ENCODE measurements at places on chromosomes 7 and 10.

DNA sequence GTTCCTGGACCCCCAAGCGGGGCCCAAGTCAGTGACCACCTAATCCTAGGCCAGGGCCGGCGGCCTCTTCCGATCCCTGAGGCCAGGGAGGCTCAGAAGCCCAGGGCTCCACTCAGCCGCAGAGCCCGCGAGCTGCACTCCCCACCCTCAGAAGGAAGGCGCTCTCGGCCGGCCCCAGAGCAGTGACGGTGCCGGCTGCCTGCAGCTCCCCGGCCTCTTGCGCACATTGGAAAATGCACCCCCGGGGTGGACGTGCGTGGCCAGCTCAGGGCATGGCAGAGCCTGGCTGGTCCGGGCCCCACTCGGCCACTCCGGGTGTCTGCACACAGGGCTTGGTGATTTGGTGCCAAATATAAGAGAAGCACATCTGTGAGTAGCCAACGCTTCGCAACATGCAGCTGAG is 269.1 kb downstream of the PTPRN2 start:
- DNase-seq, result no peak

DNA sequence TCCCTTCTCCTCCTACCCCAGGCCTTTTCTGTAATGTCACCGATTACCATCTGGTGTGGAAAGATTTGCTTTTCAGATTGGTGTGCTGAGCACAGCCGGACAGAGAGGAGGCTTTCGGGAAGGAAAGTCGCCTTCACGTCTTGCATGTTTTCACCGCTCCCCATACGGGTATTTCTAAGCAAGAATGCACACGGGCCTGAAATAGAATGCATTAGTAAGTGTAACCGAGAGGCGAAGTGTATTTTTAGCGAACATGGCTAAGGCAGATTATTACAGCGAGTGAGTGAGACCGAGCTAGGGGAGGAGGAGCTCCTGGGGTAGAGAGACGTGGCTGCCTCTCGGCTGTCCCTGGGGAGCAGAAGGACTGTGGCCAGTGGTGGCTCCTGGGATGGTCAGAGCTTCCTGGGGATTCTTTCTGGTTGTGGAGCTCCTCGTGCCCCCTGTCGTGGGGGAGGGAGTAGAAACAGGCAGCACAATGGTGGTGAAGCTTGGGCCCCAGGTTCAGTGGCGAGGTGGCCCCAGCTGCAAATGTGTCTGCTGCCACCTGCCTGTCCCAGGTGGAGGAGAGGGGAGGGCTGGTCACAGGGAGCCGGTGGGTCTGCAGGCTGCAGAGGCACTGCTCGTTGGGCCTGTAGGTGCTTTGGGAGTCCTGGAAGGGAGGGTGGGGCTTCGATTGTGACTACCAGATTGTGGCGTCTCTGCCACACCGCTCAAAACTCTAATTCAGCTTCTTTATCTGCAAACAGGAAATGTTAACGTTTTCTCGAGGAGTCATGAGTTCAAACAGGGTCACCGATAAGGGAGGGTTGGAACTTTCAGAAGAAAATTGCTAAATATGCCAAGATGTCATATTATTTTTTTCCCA is 135.8 kb downstream of the CAMK1D start:
- DNase-seq, result peak; percentile 77

GRCh38 chr7:97204821-97205220 is 87.3 kb downstream of the SDHAF3 start:
- DNase-seq, result no peak

DNA sequence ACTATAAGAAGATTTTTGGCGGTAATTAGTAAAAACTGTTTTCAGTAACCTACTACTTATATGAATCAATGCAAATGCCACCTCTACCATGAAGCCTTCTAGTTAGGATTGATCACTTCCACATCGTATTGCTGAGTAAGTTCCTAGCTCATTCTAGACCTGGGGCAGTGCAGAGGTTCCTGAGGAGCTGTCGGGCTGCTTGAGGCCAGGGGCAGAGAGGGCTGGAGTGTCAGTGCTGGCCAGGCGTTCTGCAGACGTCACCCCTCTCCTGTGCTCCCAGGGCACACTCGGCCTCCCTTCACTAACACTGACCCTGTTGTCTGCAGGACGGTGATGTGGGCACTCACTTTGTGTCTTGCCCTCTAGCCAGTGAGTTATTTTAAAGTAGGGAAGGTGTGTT is 275.7 kb downstream of the CELF2 start:
- DNase-seq, result no peak

DNA sequence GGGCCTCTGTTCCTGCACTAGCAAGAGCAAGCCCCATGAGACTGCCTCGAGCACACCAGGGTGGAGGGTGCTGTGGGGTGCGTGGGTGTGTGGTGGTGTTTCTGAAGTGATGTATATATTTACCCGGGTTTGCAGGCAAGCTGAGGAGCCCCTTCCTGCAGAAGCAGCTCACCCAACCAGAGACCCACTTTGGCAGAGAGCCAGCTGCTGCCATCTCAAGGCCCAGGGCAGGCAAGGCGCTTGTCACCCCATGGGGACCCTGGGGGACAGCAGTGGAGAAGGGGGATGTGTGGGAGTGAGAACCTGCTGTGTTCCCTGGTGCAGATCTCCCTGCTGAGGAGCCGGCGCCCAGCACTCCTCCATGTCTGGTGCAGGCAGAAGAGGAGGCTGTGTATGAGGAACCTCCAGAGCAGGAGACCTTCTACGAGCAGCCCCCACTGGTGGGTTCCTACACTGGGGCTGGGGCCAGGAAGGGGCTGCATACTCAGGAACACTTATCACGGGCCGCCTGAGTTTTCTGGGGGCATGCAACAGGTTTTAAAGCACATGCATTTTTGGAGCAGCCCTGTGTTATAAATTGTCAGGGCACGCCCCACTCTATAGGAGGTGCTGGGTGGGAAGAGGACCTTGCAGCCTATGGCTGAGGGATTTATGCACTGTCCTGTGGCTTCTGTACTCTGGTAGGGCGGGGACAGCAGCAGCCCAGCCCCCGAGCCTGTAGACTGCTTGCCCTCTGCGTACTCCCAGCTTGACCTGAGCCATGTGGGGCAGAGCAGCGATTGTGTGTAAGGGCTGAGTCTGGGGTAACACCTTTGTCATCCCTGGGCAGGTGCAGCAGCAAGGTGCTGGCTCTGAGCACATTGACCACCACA is 5.9 kb downstream of the PGAM2 start:
- DNase-seq, result no peak

- no peak for DNase-seq
Measured at GRCh38 chr7:50068026-50068425, 25.0 kb downstream of the ZPBP start.

GRCh38 chr10:103692952-103693811 is 162.2 kb downstream of the SH3PXD2A start:
- DNase-seq, result no peak

DNA sequence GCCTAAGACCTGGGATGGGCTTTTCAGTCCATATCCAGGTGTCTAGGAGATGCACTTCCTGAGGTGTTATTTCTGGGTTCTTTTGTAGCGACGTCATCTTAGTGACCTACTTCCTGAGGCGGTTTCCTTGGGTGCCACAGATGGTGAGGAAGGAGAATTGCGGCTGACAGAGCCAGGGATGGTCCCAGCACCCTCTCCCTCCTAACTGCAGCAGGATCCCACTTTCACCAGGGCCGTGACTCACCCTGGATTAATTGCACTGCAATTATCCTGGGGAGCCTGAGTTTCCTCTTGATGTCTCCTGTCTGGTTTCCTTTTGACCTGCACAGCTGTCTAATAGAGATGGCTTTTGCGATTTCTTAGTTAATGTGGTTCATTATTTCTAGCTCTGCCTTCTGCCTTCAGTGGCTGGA is 271.7 kb downstream of the TCF7L2 start:
- DNase-seq, result no peak

- no peak for DNase-seq
Measured at GRCh38 chr10:45325116-45325515, 9.7 kb upstream of the OR13A1 start.

DNA sequence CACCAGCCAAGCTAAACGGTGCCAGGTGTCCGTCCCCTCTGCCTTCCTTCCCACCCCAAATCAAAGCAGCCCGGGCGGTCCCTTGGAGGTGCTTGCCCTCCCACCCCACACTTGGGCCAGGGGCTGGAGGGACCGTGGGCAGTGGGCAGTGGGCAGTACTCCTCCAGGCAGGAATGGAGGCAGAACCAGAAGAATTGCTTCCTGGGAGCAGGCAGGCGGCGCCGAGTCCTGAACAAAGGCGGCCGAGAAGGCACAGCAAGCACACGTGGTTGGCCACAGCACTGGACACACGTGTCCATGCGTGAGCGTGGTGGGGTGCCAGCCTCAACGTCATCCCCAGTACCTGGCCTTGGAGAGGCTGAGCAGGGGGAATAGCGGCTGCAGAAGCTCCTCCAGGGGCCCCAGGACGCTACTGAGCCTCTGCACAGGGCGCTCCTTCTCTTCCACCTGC is 48.4 kb upstream of the NKX6-2 start:
- no peak for DNase-seq

- DNase-seq, result no peak
Measured at GRCh38 chr10:125451319-125451718, 231.6 kb downstream of the TEX36 start.

- DNase-seq, result no peak
Measured at GRCh38 chr10:124688386-124688785, 55.8 kb downstream of the FAM53B start.

- DNase-seq, result no peak
Measured at GRCh38 chr10:106089855-106090254, 1074.7 kb downstream of the SORCS1 start.

DNA sequence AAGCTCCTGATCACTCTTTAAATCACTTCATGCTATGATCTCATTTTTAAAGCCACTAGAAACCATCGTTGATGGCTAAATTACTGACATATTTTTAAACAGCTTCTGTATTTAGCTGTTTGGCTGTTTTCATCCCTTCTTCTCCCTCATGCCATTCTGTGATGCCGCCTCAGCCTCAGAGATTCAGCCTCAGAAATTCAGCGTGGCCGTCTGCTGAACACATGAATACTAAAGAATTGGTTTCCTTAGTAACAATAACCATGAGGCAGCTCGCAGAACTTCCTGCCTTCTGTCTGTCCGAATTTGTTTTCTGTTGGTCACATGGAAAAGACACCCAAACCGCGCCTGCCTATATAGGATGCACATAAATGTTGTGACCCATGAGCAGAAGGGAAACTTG is 31.0 kb upstream of the FZD1 start:
- no peak for DNase-seq

- DNase-seq, result no peak
Measured at GRCh38 chr7:149713061-149713730, 60.2 kb downstream of the ZNF467 start.

GRCh38 chr7:47813620-47814260 is 134.5 kb downstream of the PKD1L1 start:
- DNase-seq, result no peak

- no peak for DNase-seq
Measured at GRCh38 chr10:4541292-4541691, 284.7 kb upstream of the AKR1E2 start.

DNA sequence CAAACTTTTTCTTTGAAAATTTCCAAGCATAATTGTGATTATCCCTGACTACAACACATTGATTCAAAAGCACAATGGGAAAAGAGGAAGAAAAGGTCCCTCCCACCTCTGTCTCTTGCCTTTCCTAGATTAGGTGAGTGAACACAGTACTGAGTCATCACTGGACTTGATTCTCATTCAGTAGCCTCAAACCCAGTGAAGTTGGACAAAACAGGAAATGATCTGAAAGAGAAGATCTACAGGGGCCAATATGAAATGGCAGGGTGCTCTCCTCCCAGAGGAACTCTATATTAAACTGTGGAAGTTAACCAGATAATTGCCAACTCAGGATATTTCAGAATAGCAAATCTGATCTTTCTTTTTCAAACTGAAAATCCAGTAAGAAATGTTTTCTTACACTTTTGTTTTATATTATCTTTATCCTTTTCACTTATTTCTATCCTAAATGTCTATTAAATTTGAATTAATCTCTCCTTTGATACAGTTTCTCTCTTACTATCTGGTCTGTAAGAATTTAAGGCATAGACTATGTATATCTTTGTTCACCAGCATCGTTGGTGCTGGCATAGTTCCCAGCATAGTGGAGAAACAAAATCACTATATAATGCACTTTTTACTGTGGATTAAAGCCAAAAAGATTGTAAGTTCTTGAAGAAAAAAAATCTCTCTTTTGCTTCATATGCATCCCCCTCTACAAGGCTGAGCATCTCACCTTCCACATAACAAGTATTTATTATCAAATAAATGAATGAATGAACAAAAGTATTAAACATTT is 41.4 kb upstream of the IKZF1 start:
- DNase-seq, result peak; percentile 62

DNA sequence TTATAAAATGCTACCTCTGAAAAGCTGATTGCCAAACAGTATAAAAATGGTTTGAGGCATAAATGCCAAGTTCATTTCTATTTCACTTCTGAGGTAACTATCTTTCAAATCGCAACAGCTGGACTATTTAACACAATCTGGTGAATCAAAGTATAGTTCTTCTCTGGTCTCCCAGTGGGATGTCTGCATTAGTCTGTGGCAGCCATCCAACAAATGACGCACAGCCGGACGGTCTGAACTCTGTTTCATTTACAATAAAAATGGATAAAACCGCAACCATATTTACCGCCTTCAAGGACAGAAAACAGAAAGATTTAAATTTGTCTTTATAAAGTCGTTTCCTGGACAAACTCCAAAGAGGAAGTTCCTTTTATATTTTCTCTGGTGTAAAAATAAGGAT is 41.9 kb downstream of the ENO4 start:
- DNase-seq, result no peak

DNA sequence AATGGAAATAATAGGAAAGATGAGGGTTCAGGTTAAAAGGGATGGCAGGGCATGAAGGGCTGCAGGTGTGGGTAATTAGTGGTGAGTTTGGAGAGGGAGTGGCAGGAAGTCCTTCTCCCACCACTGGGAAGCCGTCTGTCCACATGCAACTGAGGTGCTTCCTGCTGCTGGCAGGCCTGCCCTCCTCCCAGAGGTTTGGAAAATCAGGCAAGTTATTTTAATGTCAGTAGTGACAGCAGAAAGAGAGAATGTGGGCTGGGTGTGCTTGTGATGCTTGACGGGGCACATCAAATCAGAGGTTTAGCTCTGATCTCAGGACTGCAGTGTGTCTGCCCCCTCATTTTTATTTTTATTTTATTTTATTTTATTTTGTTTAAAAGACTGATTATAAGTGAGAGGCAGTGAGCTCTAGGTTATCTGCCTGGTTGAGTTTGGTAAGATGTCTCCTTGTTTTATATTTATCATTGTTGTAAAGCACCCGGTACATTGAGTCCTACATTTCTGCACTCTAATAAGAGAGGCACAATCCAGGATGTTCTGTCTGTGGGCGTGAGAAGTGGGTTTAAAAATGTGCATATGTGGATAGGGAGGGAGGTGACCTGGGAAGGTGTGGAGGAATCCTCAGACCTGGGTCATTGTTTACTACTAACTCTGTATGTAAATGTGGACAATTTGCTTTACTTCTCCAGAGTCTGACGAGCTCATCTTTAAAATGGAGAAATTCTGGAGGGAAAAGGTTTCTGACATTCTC is 504.4 kb downstream of the LRMDA start:
- DNase-seq, result no peak

- DNase-seq, result peak; percentile 36
Measured at GRCh38 chr10:43816351-43817321, 168.0 kb upstream of the ZNF32 start.

GRCh38 chr10:85655411-85655810 is 711.2 kb downstream of the GRID1 start:
- no peak for DNase-seq
